ENCODE measurements at places on chromosomes 2 and 18.

GRCh38 chr2:145253492-145253891, 733.6 kb upstream of the ZEB2 start:
- DNase-seq = no peak

DNA sequence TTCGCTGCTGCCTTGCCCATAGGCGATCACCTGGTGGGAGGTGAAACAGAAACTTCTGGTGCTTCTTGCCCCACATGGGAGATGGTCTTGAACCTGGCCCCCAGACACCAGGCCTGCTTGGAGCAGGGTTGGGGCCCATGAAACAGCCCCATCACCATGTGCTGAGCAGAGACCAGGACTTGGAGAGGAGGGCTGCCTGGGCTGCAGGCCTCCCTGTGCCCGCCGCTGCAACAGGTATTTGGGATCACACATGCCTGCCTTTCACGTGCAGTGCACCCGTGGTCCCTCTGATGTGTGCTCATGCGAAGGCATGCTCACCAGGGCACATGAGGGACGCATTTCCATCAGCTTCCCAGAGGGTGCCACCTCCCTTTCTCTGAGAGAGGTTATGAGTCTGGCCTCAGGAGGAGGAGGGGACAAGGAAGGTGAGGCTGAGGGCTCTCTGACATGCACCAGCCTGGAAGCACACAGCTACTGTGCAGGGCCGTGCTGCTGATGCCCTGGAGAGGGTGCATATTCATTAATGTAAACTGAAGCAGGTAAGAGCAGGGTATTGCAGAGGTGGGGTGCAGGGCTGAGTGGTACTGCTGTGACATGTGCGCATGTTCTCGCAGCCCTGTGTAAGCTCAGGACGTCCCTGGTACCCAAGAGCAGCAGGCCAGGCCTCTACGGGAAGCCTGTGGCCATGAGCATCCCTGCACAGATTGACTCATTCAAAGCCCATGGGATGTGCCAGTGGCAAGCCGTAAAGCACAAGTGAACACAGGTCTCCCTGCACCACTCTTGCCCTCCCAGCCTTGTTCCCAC, 4.2 kb upstream of the OXER1 start:
- DNase-seq = no peak

- DNase-seq = no peak
Observed at GRCh38 chr18:3715231-3716080, 265.5 kb downstream of the TGIF1 start.

GRCh38 chr2:44333994-44334393, 27.3 kb downstream of the PREPL start:
- DNase-seq = no peak

DNA sequence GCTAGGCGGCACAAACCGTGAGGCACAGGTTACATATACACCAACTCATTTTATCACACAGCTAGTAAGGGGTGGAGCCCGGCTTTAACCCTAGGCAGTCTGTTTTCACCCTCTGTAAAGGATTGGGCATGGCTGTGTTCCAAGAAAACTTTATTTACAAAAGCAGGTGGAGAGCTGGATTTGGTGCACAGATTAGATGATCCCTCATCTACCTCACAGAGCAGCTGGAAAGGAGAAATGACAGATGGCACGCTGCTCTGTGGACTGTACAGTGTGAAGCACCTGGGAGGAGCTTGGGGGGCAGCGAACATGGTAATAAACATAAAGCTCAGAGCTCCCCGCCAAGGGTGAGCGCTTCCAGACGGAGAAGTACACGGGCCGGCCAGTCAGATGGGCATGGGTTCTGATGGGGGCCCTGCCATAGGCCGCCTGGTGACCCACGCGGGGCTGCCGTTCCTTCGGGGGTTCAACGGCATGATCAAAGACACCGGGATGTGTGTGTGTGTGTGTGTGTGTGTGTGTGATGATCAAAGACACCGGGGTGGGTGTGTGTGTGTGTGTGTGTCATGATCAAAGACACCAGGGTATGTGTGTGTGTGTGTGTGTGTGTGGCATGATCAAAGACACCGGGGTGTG, 862 bp upstream of the TMEM177 start:
- no peak for DNase-seq

DNA sequence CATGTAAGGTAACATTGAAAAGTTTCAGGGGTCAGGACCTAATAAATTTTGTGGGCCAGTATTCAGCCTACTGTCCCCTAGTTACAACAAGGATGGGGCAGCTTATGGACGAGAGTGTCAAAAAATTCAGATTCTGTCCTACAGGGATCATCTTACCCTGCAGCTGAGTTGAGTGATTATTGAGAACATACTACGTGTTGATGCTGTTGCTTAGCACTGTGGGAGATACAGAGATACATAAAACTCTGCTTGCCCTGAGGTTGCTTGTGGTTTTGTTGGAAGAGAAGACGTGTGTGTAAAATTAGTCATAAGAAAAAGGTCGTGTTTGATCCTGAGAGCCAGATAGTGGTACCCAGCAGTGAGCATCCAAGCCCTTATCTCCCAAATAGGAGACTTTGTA, 253.2 kb downstream of the NEDD4L start:
- DNase-seq = no peak

DNA sequence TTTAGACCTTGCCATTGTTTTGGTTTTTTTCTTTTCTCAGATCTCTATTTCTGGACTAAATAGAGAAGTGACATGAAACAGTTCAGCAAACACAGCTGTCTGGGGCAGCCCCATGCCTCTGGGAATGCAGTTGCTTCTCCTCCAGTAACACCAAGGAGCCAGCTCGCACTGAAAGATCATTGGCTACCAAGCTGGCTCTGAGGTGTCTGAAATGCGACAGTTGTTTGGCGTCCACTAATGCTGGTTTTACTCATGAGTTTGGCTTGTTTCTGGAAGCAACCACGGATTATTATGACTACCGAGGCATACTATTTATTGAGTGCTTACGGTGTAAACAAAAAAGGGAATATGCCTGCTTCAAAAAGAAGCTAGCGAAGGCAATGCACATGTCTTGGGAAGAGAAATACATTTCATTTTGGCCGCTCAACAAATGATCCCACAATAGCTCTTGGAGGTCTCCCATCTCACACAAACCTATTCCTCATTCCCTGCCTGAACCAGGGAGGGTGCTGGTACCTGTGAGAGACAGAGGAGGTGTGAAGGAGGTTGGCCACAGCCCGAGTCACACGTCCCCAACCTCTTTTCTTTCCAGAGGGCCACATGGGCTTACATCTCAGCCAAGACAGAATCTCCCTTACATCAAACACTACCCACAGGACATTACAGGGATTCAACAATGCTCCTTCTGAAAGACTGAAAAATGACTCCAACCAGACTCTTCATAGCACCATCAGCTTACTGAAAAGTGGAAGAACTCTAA, 37.5 kb upstream of the NEB start:
- DNase-seq = no peak

GRCh38 chr2:85110991-85111560, 22.1 kb upstream of the TCF7L1 start:
- no peak for DNase-seq

- no peak for DNase-seq
Observed at GRCh38 chr2:236755278-236755840, 185.7 kb downstream of the ACKR3 start.

- DNase-seq = no peak
Observed at GRCh38 chr18:32257084-32257785, 67.4 kb downstream of the MEP1B start.

- DNase-seq = no peak
Observed at GRCh38 chr2:104868505-104868866, 14.6 kb downstream of the POU3F3 start.

GRCh38 chr2:2121887-2122286, 209.2 kb downstream of the MYT1L start:
- no peak for DNase-seq

GRCh38 chr18:79587226-79587741, 92.3 kb upstream of the CTDP1 start:
- no peak for DNase-seq

GRCh38 chr2:85396531-85397470, 13.4 kb downstream of the CAPG start:
- no peak for DNase-seq

GRCh38 chr2:111149882-111150455, 29.3 kb downstream of the BCL2L11 start:
- no peak for DNase-seq

DNA sequence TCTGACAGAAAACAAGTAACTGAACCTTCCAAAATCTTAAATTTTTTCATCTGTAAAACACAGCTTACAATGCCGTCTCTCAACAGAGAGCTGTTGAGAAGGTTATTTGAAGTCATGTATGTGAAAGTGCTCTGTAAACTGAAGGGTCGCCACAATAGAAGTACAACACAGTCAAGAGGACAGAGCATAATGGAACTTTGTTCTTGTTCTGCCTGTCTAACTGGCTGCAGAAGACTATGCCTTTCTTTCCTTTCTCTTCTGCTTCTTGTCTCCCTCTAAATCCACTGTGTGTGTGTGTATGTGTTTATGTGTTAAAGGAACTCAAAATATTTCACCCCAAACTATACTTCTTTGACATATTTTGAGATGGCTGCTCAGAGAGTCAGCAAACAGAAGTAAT, 365.8 kb upstream of the RND3 start:
- no peak for DNase-seq

GRCh38 chr2:232497348-232497747, 9.7 kb upstream of the ECEL1 start:
- DNase-seq = no peak

DNA sequence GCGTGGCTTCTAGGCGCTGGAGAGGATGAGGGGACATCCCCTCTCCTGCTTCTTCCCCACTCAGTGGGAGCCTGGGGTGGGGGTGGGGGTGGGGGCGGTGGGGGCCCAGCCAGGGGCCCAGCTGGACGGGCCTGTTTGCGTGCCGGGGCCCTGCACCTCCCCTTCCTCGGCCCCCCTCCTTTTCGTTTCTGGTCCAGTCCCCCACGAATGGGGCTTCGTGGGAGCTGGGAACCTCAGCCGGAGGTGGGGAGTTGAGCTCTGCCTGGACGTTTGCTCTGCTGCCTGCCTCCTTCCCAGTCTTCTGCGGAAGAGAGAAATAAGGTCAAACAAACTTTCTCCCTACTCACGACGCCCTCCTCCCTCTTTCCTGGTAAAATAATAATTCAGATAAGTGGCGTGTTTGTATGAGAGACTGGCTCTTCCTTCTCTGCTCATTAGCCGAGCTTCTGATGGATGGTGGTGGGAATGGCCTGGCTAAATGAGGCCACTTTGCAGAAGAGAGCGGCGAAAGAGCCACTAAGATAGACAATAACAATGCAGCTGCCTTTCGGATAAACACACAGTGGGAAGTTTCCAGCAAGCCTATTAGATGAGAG, 782 bp downstream of the MTA3 start:
- DNase-seq = no peak

DNA sequence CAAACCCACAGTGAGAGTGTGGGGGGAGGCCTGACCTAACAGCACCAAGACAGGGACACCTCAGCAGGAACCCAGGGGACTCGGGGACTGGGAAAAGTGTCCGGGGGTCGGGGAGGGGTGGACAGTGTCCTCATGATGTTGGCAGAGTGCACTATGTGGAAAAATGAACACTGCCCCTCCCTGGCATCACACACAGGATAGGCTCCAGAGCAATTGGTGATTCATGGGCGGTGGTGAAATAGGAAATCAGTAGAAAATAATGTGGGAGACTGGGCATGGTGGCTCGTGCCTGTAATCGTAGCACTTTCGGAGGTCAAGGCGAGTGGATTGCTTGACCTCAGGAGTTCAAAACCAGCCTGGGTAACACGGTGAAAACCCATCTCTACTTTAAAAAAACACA, 3.6 kb upstream of the ANO7 start:
- DNase-seq = no peak

- DNase-seq = no peak
Observed at GRCh38 chr2:143649226-143649740, 520.1 kb downstream of the ARHGAP15 start.

GRCh38 chr2:214358506-214358905, 52.3 kb upstream of the VWC2L start:
- DNase-seq = no peak

DNA sequence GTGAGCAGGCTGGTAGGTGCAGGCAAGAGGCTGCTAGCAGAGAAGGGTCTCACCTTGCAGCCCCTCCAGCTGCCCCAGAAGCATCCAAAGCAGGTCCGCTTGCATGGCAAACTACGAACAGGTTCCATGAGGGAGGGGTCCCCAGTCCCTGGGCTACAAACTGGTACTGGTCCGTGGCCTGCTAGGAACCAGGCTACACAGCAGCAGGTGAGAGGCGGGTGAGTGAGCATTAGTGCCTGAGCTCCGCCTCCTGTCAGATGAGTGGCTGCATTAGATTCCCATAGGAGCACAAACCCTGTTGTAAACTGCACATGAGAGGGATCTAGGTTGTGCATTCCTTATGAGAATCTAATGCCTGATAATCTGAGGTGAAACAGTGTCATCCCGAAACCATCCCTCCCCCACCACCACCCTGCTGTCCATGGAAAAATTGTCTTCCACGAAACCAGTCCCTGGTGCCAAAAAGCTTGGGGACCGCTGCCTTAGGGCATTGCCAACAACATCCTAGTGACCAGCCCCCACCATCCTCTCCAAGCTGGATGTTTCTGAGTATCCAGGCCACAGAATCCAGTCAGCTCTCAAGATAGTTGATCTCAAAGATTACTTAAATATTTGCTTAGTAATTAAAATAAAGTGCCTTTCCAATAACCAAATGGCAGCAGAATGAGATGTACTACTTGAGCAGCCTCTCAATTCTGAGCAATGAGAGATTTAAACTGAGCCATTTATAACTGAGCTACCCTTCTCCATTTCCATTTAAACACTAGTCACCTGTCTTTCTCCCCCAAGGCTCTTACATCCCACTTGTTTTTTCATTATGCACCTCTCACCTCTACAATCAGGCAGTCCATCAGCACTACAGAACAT, 32.4 kb downstream of the LRP2 start:
- DNase-seq = no peak

DNA sequence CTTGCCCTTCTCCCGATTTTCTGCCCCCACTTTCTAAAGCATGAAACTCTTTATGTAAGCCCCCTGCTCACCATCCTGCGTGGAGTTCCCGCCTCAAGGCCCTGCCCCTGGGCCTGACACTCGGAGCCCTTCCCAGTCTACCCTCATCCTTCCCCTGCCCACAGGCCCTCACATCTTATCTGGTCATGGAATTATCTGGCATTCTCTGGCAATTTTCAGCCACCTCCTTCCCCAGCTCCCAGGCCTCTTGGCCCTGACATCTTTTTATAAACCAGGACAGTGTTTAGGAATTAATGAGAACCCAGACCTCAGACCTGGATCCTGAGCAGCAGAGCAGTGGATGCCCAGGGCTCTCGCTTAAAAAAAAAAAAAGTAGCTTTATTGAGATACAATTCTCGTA, 61.7 kb downstream of the BOLA3 start:
- no peak for DNase-seq

DNA sequence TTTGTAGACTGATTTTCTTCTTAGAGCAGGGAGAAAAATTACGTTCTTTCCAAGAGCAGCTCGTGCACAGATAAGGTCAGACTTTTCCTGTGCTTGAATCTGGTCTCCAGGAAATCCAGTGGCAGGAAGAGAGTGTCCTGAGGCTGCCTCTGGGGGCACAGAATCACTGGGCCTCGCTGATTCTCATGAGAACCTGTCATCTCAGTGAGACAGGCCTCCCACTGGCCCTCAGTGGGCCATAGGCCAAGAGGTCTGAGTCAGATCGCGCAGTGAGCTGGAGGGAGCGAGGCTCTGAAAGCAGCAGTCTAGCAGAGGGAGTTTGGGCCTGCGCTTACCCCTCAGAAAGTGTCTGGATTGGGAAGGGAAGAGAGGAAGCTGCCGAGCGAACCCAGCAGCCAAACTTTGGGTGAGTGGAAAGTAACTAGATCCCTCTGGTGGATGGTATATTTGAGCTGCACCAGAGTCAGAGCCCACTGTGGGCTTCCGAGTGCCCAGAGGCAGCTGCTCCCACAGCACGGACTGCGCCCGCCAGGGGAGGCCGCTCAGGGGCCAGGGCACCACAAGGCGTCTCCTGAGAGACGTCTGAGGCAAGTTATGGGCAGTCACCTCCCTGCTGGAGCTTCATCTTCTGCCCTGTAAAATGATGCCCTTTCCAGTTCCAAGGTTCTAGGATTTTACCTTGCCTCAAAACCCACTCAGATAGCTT, 8.2 kb downstream of the GDF7 start:
- no peak for DNase-seq

Measured in bone marrow (tissue), 2 donors.